GOT3 (cell line): ENCODE measurements at places on chromosomes 12 and 14.

- DNase-seq: no peak
Measured at GRCh38 chr12:11749943-11750690, 100.6 kb downstream of the ETV6 start.

DNA sequence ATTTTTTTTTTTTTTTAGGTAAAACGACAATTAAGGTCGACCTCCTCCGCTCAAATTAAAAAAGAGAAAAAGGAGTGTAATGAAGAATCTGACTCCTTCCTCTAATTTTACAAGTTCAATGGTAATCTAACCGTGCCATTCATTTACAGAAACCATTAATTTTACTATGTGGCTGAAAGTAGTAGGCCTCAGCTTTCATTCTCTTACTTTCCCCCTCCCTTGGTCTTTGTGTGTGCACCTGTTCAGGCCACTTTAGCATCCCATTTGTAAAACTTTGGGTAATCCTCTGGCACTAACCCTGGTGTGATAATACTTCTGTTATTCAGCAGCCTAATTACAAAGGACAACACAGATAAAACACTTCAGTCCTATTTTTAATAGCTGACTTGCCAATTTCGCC, 128.1 kb downstream of the ASCL1 start:
- DNase-seq: no peak

DNA sequence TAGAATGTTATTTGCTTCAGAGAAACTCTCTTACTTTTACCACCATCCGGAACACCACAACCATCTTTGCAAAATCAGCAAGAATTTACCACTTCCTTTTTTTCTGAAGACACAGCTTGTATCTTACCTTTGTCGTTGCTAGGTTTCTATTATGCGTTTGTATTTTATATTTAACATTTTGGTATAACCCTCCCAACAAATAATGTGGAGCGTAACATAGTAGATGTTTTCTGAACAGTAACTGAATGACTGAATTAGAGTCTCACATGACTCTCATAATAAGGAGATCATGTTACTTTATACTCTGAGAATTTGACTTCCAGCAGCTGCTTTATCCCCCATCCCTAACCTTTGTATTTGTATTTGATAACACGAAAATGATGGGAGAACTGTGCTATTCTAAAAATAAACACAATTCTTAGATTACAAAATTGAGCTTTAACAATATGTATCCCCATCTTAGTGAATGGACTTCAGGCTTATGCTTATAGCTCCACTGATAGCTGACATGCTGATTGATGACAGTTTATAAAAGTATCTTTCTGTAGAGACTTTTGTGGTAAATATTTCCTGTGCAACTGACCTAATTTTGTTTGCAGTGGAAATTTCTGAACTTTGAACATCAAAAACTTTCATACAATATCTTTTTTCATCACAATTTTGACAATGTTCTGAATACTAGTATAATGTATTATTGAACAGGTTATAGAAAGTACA, 7.9 kb upstream of the KLRB1 start:
- DNase-seq: no peak

- no peak for DNase-seq
Measured at GRCh38 chr12:112179341-112179740, 54.0 kb downstream of the TRAFD1 start.

DNA sequence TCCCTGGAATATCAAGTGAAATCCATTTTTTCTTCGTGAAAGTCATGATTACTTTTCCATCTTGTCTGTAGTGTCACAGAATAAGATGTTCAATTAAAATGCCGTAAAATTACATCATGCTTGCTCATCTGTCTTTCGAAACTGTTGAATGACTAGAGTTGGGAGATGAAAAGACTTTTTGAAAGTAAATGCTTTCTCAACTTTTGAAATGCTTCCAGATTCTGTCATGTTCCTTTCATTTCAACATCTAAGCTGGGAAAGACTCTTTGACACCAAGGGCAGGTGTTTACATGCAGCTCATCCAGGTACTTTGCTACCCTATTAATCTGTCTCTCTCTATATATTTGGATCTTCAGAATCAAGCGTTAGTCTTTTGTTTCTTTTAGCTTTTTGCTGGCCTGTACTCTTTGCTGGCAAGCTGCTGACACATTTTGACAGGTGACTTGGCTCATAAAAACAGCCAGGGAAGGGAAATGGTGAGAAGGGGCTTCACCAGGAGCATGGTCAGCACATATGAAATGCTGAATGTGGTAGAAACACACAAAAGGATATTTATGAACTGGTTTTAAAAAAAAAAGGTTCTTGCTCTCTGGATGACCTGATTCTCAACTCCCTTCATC, 77.0 kb upstream of the METAP2 start:
- DNase-seq: no peak

GRCh38 chr14:50031602-50032313, 84.6 kb downstream of the VCPKMT start:
- DNase-seq: no peak

DNA sequence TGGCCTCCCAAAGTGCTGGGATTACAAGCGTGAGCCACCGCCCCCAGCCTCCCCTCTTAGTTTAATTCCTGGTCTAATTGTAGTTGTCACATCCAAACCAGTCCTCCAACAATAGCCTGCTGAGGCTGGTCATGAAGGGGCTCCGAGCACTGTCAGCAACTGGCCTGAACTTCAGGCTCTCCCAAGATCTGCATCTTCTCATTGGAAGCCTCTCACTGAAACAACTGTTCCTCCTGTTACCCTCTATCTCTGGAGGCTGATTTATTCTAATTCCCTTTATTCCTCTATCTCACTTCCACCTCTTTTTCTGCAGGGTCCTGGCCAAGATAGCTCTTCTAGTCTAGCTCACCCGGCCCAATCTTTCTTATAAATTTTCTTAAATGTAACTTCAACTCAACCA, 89.4 kb downstream of the DUSP16 start:
- no peak for DNase-seq

DNA sequence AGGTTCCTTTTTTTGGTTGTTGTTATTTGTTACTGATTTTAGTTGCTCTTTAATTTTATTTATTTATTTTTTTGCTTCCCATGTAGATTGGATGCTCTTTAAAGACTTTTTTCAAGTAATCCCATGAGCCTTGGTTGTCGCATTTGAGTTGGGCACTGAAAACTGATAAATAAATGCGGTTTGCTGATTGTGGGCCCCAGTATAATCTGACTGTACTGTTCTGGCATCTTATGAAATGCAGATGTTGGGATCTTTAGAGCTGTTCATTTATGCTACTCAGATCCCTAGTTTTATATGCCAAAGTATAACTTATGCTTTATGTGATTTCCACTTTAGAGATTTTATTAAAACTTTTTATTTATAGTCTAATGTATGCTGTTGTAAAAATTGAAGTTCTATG, 33.3 kb downstream of the WNK1 start:
- DNase-seq: no peak

- no peak for DNase-seq
Measured at GRCh38 chr12:39062266-39062996, 157.0 kb upstream of the CPNE8 start.

DNA sequence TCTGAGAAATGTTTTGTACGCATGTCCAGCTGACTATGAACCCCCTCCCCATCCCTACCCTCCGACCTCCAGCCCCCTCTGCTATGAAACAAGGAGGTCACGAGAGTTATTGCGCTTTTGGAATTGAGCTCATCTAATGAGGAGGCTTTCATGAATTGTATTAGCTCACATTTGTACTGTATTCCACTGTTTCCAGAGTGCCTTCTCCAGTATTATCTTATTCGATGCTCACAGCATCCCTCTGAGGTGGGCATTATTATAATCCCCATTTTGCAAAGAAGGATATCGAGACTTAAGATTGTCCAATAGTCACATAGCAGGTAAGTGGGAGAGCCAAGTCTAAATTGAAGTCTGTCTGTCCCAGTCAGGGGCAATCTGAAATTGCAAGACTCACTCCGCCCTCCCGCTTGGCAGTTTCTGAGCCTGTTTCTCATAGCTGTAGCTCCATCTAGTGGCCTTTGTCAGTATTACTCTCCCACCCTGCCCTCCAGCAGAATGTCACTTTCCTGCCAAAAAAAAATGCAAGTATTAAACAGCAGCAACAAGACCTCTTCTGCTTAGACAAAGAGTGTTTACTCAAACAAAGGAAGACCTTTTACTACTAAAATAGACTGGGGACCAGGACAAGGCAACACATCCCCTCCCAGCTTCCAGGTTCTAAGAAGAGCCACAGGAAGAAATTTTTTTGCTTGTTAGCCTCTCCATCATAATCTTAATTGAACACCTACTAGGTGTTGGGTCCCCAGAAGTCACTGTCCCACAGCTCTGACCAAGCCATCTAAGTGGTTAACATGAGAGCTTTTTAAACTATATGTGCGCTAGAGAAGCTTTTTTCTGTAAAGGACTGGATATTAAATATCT, 48.6 kb upstream of the TMEM233 start:
- no peak for DNase-seq

- no peak for DNase-seq
Measured at GRCh38 chr12:63150713-63151622, at the start of gene AVPR1A. Gene AVPR1A, minus strand, starts transcription at chr12:63151201. Its CDS starts 365 bp downstream, at chr12:63150836.
